H1 (cell line): ENCODE measurements at places on chromosomes 5 and 9. TPM values are rescaled to one million over a fixed set of nuclear protein-coding genes. Genes with fewer than 3 reads are reported as not detected.

DNA sequence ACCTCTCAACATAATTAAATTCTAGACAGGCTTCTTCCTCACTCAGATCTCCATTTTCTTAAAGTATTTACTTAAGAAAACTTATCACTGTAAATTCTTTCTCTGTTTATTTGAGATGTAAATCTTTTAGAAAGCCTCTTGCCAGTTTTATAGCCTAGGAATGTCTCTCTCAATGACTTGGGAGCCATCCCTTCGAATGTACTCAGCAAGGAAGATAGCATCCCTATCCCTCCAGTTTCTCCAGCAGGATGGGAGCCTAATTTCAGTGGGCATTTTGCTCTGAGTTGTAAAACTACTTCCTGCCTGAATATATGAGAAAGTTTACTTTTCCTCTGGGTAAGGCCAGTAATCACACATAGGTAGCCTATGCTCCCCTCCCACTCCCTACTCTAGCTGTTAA, 558.5 kb upstream of the ARRDC3 start:
- no peak for DNase-seq

GRCh38 chr9:120441426-120442307, 138.3 kb downstream of the CDK5RAP2 start:
- DNase-seq = no peak

DNA sequence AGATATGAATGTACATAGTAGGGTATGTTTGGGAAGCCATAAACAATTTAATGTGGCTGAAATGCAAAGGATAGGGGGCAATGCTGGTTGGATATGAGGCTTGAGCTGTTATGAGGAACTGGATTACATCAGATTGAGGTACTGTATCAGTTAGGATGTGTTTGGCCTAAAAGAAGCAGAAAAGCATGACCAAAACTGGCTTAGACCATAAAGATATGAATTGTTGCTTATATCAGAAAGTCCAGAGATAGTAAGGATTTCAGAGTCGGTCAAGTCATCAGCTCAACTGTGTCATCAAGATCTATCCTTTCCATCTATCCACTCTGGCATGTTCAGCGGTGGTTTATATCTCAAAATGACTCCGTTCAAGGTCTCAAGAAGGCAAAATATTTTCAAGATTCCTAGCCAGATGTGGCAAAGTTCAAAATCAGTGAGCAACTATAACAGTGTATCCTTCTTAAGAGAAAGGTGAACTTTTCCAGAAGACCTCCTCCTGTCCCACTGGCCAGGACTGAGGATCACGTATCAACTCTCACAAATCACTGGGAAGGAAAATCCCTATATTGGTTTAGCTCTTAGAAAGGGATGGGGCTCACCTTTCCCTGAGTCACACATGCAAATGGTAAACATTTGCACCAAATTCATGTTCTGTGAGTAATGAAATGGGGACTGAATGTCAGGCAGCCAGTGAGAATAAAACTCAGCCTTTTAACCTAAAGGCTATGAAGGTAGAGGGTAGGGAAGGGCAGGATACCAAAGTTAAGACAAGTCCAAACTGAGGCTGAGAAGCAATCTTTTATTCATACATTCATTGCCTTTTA, 257.8 kb downstream of the TRIM32 start:
- no peak for DNase-seq

DNA sequence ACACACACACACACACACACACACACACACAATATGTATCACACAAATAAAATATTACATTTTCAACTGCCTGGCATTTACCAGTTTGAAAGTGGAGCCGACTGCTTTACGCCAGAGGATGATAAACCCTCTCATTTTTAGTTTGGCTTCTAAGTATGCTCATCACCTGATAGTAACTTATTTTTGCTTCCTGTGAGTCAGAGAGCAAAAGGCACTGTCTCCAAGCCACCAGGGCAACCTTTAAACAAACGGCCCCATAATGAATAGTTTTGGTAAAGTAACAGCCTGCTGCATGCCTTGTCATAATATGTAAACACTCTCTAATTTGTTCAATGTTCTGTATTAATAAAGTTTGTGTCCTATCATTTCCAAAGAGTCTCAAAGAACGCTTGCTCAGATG, 26.9 kb downstream of the KLF4 start:
- DNase-seq = no peak

DNA sequence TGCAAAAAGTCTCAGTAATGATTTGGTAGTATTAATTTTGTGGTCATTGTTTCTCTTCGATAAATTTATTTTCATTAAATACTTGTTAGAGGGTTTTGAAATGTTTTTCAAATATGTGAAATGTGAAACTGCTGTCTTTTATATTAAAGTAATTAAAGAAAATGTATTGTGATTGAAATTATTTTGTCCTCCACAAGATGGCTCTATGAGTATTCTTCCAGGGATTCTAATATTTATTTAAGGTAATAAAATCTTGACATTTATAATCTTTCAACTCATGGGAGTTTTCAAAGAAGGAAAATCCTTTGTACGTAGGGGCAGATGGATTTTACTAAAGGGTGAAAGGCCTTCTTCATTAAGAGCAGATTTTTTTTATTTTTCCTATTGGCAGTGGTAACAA, 19.3 kb downstream of the ISOC1 start:
- DNase-seq = no peak

FAM200C gene
- total RNA-seq = 6.2 and 7.3 TPM in 2 replicates

PRRX2 gene
- 5.8 and 7.1 TPM in 2 replicates for total RNA-seq

DNA sequence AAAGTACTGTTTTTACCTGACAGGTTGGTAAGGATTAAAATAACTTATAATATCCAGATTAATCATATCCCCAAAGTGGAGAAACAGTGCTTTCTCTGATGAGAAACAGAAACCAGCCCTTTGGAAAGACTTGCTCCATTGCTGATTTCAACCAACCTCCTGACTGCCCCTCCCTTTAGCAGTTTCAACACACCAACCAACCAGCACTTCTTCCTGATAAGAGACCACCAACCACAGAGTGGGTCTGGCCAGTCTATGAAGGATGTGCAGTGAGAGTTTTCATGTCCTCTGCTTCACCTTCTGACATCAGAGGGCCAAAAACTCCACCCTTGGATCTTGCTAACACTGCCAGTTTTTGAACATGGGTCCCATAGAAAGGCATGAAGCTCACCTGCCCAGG, 28.1 kb downstream of the RIGI start:
- no peak for DNase-seq

NUDT12 gene
- total RNA-seq = 12.5 and 14.0 TPM in 2 replicates

NEUROG1 gene
- not detected in 2 replicates for total RNA-seq

DNA sequence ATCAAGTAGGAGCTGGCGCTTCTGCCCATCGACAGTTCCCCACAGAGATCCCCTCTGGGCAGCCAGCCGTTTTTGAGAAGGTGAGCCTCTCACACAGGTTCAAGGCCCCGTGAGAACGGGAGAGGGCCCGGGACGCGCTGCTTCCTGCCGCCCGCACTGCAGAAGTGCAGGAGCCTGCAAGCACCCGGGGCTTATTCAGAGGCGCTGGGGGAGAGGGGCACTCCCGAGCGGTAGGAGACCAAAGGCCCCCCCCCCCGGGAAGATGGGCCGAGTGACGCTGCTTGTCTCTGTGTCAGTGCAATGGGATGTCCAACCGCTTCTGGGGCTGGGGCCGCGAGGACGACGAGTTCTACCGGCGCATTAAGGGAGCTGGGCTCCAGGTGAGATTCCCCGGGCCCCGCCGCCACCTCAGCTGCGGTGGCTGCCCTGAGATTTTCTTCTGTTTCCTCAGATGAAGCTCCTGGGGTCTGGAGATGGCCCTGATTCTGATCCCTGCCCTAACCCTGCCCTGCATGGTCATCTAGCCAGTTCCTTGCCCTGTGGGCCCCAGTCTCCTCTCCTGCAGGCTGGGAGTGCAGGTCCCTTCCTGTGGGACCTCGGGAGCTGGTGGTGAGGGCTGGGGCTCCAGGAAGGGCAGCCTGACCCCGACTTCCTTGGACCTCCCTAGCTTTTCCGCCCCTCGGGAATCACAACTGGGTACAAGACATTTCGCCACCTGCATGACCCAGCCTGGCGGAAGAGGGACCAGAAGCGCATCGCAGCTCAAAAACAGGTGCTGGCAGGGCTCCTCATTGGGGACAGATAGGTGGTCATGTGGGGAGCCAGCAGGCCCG, 8.5 kb downstream of the B4GALT7 start:
- no peak for DNase-seq

- no peak for DNase-seq
These were observed 218.6 kb downstream of the AGTPBP1 start for GRCh38 chr9:85523202-85523601.

DNA sequence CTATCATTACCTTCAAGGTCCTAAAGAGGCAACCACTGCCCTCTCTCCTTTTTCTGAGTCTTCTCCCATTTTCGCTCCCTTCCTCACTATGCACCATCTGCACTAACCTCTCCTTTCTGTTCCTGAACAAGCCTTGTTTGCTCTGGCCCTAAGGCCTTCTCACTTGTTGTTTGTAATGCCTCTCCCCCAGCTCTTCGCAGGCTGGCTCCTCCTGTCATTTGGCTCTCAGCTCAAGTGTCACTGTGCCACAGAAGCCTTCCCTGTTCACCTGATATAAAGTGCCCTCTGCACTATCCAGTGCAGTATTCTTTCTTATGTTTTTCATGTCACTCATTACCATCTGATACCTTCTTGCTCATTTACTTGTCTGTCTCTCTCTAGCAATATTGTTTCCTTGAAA, 303.7 kb downstream of the KCNN2 start:
- DNase-seq = no peak

- DNase-seq = no peak
These were observed 202.9 kb downstream of the ACTL7B start for GRCh38 chr9:108652851-108653250.

DNA sequence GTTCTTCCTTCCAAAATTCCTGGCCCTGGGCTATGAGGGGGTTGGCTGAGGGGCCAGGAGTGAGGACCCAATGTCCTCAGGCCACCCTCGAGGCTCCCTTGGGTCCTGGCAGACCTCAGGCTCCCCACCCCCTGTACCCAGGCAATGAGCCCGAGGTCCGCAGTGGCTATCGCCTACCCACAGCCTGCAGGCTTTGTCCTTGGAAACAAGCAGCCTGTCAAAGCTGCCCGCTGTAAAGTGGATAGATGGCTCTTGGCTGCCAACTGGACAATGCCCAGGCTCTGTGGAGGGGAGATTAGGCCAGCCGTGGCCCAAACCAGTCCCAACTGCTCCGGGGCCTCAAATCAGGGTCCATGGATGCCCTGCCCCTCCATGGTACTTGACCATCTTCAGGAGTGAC, 2.2 kb upstream of the ADGRD2 start:
- no peak for DNase-seq

GRCh38 chr9:92159058-92159457, 43.8 kb upstream of the SPTLC1 start:
- no peak for DNase-seq

DNA sequence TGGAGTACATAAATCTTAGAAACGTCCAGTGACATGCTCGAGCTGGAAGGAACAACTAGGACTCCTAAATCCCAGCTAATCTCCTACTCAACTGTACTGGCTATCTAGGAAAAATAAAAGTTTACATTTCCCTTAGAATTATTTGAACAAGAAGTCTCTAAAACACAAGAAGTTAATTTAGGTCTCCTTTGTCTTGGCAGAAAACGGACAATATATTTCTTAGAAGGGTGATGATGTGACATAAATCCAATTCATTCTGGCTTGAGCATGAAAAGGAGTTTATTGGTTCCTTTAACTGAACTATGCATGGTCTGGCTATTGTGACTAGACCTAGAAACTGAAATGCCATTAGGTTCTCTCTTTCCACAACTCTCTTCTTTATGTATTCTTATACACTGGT, 1242.2 kb upstream of the DMAC1 start:
- no peak for DNase-seq
